ENCODE measurements at places on chromosomes 11 and 22.

GRCh38 chr22:50063589-50064393 is 5.7 kb upstream of the TTLL8 start:
- no peak for DNase-seq

DNA sequence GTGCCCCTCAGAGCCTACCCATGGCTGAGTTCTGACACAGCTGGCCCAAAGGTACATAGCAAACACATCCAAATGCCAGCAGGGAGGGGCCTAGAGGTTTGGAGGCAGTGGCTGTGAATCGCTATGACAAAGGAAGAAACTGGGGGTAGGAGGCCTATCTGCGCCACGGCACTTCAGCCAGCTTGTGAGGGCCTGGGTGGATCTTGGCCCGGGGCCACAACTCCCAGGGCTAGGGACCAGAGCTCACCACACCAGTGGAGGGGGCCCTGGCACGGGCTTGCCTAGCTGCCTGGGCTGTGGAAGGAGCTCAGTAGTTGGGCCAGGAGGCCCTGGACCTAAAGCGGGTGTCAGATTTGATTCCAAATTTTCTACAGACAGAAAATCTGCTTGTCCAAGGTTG is 9.4 kb upstream of the NAP1L4 start:
- DNase-seq = no peak

DNA sequence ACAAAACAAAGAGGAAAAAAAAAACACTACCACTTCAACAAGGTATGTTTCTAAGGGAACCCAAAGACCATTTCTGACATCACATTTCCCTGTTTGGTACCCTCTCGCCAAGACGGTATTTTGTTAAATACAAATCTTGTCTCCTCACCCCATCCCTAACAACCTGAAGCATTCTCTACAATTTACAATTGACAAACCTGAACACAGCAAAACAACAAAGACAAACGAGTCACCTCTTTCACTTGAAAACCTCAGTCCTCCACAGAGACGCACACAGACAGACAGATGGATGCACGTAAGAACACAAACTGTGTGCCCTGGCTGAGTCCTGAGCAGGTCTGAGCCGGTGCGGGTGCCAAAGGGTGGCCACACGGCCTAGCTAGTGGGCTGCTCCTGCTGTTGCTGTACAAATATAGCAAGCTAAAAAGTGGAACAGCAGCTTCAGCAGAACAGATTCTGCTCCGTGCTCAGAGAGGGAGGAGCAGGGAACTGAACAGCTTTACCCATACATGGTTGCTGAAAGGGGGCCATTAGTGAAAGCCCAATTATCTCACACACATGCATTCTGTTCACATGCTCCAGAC is 28.5 kb downstream of the CELF1 start:
- no peak for DNase-seq

DNA sequence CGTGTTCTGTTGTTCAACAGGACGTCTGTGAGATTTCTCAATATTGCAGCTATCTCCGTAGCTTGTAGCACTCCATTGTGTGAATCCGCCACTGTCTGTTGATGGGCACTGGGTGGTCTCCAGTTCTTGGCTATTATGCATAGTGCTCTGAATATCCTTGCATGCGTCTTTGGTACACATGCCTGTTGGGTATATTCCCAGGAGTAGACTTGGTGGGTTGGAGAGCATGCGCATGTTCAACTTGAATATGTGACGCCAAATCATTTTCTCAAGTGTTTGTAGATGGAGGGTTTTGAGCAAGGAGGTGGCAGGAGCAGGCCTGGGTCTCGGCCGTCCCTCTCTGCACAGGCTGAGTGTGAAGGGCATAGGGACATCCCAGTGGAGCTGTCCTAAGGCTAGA is 24.8 kb upstream of the TSKU start:
- DNase-seq = no peak

GRCh38 chr11:134267461-134267860 is 8.7 kb upstream of the GLB1L3 start:
- DNase-seq = no peak

GRCh38 chr11:86999859-87000753 is 37.6 kb upstream of the TMEM135 start:
- no peak for DNase-seq

All from stimulated activated CD8-positive, alpha-beta memory T cell treated with anti-CD3 and anti-CD28 coated beads, Interleukin-7, amount 100 ng/mL, for 4 hours (primary cell).